Stimulated activated CD8-positive, alpha-beta memory T cell treated with anti-CD3 and anti-CD28 coated beads, Interleukin-4, amount 100 ng/mL, for 1 hour (primary cell): ENCODE measurements at places on chromosomes 1 and 21.

- DNase-seq = no peak
These were observed 30.6 kb upstream of the LRRC3 start for GRCh38 chr21:44424608-44425306.

DNA sequence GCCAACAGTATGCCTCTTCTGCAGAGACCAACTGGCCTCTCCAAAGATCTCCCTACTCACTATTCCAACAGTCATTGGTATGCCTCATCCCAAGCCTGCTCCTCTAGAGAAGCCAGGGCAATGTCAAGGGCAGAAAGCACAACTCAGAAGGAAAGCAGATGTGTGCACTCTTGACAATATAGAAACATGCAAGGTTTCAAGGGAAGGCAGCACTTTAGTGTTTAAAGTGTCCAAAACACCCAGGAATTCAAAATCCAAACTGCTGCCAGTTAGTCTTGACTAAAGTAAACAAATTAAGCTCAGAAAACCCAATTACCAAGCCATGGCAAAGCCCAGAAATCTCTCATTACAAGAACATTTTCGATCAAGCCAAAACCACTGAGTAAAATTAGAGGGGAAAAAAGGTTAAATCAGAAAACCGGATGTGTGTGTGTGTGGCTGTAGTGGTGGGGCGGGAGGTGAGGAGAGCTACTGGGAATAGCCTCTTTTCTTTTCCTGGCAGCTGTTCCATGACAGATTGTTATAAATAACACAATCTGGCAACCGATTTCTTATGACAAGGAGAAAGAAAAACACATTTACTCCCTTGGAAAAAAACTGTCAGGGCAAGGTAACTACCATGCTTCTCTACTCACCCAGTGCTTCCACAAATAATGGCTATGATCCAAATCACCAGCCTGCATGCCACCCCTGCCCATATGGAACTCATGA is 39.2 kb downstream of the EIF2B3 start:
- no peak for DNase-seq

DNA sequence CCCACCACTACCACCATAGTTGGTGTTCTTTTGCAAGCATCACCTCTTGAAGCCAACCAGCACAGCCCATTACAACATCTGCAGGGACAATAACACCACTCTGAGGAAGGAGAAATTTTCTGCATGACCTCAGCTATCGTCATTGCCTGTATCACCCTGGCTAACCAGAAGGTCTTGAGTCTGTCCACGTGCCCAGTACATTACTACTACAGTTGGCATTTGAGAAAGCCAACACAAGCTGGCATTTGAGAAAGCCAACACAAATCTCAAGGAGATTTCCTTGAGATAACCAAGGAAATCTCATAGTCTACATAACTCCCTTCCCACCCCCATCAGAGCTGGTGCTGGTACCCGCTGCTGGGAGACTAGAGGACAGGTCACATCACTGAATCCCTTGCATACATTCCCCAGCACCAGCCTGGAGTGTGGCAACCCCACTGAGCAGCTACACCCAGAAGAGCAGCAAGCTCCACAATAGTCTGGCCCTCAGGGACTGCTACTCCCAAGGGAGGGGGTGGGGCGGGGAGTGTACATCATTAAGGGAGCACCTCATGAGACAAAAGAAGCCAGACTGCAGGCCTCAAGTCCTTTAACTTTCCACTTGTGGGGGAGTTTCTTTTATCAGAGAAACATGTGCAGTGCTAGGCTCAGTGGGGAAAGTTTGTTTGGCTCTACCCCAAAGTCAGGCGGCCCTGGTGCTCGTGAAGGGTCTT is 46.0 kb upstream of the GUCA2A start:
- no peak for DNase-seq

GRCh38 chr1:237921306-237921705 is 30.6 kb upstream of the ZP4 start:
- no peak for DNase-seq

GRCh38 chr21:30900881-30901280 is 19.5 kb upstream of the KRTAP11-1 start:
- no peak for DNase-seq

DNA sequence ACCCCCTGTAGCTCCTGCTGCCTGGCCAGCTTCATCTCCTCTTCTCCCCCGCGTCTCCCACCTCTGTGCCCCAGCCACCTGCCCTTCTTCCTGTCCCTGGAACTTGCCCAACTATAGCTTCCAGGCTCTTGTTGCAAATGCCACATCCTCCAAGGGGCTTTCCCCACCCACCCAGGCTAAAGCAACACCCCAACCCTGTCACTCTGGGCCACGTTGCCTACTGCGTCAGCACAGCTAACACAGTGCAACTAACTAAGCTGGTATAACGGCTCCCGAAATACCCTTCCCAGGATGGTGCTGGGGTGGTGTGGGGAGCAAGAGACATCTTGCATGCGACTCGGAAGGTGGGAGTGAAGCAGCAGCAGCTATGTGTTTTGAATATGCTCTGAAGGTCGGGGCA is 19.7 kb downstream of the CAMK2N1 start:
- no peak for DNase-seq

- no peak for DNase-seq
These were observed 22.8 kb upstream of the C2CD2 start for GRCh38 chr21:41976611-41977010.

GRCh38 chr1:106756752-106757151 is 299.7 kb upstream of the PRMT6 start:
- DNase-seq = no peak

- no peak for DNase-seq
These were observed 19.6 kb upstream of the PDE9A start for GRCh38 chr21:42633858-42634257.

- DNase-seq = peak; percentile 42
These were observed 18.0 kb downstream of the KIAA2013 start for GRCh38 chr1:11908095-11908675.

DNA sequence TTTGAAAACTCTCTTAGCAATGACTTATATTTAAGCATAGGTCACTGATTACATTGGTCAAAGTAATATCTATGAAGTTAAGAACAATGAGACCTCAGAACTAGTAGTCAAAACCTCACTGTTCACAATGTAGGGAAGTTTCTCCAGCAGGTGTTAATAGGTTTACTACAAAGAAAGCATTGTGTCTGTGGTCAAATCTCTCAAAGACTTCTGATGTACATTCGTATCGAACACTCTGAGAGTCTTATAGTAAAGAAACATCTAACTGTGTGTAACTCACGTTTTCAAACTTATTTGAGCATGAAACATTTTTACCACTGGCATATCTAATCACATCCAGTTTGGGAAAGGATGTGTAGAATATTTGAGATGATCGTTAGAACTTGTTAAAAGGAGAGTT is 76.0 kb downstream of the MAP3K7CL start:
- DNase-seq = no peak

DNA sequence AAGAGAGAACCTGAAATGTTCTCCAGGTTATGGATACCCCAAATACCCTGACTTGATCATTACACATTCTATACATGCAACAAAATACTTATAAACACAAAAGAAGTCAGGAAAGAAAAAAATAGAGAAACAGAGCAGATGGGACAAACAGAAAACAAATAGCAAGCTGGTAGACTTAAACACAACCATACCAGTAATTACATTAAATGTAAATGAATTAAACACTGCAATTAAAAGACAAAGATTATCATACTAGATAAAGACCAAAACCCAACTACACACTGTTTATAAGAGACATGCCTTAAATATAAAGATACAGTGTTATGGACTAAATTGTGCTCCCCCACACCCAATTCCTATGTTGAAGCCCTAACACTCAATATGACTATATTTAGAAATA is 117.2 kb downstream of the ACBD6 start:
- no peak for DNase-seq

- DNase-seq = no peak
These were observed 14.2 kb upstream of the PCBP3 start for GRCh38 chr21:45629046-45629981.

DNA sequence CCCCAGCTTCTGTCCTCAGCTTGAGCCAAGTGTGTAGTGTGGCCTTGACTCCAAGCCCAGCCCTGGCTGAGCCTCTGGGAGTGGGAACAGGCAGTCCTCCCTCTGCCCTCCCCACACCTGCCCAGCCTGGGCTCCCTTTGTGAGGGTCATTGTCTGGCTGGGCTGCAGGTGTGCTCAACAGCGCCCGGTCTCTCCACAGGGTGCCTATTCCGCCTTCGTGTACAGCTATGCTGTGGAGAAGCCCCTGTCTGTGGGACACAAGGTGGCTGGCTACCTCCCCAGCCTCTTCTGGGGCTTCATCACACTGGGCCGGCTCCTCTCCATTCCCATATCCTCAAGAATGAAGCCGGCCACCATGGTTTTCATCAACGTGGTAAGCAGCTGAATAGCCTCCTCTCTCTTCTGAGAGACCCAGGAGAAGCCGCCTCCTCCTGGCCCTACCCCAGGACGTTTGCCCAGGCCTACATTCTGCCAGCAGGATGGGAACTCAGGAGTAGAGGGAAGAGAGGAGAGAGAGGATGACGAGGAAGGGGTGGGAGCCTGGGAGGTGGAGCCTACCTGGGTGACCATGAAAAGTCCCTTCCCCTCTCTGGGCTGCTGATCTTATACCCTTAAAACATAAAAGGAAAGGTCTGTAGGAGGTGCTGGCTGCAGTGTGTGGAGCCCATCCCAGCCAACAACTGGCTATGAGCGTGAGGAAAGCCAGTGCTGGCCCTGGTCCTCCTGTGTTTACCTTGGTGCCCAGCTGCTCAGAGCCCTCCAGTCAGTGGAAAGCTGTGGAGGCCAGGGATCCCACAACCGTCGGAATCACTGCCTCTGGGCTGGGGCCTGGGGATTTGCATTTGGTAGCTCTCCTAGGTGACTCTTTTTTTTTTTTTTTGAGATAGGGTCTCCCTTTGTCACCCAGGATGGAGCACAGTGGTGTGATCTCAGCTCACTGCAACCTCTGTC is 45.7 kb downstream of the ELK4 start:
- DNase-seq = no peak

DNA sequence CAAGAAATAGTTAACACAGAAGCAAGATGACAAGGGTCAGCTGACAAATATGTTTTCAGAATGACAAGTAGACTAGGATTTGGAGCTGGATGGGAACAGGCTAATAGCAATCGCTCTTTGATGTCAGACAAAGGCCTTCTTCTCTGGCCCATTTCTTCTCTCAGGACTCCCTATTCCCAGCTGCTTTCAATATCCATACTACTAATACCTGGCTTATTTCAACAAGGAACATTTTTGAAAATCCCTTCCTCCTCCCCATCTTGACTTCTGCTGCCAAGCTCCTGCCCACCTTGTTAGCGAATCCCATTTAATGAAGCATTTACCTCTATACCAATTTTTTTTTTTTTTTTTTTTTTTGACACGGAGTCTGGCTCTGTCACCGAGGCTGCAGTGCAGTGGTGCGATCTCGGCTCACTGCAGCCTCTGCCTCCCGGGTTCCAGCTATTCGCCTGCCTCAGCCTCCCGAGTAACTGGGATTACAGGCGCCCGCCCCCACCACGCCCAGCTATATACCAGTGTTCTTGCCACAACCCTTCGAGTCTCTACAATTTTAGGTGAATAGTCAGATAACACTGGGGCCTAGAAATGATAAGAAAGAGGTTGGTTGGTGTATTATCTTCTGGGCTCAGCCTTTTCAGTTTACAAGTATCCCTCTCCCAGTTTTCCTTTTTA is 68.4 kb downstream of the MACF1 start:
- DNase-seq = no peak

DNA sequence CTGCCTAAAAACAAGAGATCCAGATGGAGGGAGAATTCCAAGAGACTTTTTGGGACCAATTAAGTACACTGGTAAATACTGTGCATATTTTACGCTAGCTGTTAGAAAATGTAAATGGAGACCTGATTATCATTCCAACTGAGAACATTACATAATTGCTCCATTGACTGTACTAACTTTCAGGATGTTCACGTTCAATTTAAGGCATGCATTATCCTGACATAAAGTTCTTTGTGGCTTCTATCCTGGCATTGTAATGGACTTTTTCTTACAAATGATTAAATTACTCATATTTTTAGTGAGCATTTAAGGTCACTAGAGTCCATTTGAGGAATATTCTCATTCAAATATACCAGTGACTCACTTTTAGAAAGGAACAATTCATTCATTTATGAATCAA is 883.3 kb upstream of the TMPRSS15 start:
- no peak for DNase-seq

DNA sequence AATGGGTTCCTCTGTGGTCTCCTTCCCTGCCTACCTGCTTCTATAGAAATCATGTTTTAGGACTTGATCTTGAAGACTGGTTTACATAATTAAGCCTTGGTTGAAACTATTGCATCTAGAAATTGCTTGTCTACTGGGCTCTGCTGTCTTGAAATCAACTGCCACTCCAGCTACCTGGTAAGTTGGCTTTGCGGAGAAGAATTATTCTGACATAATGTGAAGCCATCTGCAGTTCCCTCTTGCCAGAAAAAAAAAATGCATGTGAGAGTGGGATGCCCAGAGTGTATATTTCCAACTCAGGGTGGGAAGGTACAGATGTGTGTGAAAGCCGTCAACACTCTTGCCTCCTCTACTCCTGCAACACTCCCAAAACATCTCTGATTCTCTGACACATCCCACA is 27.2 kb downstream of the C8B start:
- no peak for DNase-seq

- no peak for DNase-seq
These were observed 117.6 kb downstream of the MRPL39 start for GRCh38 chr21:25489673-25490072.

GRCh38 chr1:155022927-155023236 is 10.7 kb downstream of the DCST2 start:
- no peak for DNase-seq

GRCh38 chr1:161158316-161159010 is 837 bp upstream of the USP21 start:
- no peak for DNase-seq

DNA sequence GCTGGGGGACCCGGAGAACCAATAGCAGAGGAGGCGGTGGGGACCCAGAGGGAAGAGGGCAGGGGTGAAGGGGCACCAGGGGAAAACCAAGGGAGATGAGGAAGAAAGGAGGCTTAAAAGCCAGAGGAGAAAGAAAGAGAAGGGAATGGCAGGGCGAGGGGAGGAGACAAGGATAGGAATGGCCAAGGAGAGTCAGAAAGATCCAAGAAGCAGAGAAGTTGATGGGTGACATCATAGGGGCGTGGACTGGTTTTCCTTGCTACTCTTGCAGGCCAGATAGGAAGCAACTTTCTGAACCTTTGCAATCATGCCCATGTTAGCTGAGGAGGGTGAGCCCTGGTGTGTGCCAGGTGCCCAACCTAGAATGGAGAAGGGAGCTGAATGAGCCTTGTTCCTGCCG is 5.4 kb downstream of the NPR1 start:
- DNase-seq = no peak

DNA sequence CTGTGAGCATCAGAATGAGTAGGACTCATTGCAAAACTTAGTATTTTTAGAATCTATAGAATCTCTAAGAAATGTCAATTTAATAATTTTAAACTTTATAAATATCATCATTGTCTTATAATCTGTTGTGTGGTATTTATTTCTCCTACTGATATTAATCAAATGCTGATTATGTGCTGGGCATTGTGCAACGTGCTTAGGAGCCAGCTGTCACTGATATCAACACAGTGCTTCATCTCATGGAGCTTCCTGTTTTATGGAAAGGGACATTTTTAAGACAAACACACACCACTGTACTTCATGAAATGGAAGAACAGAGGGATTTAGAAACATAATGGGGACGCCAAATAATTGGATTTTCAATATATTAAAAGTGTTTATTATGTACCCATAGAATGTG is 737.9 kb upstream of the TMPRSS15 start:
- no peak for DNase-seq

- no peak for DNase-seq
These were observed 9.5 kb upstream of the TBCE start for GRCh38 chr1:235357485-235358373.
